ENCODE measurements at places on chromosomes 13 and 19. TPM values are rescaled to one million over a fixed set of nuclear protein-coding genes. Genes with fewer than 3 reads are reported as not detected.

Gene ASF1B
- total RNA-seq, result 0.67 TPM

Gene IQCN
- 1.1 TPM for total RNA-seq

Gene SHISA2
- total RNA-seq, result 221 TPM

Gene ZNF431
- total RNA-seq, result 19.7 TPM

Gene C19orf81
- not detected for total RNA-seq

Gene STOML3
- not detected for total RNA-seq

Gene PGLYRP1
- total RNA-seq, result not detected

Gene ZNF615
- total RNA-seq, result 21.1 TPM

Gene ZNF444
- total RNA-seq, result 34.8 TPM

Gene RDH8
- not detected for total RNA-seq

Gene USHBP1
- total RNA-seq, result not detected

Gene TGFBR3L
- 0.21 TPM for total RNA-seq

Gene APOC1
- total RNA-seq, result 52.3 TPM

- DNase-seq, result peak; percentile 38
Measured at GRCh38 chr13:114068656-114069318, 63.6 kb downstream of the RASA3 start.

DNA sequence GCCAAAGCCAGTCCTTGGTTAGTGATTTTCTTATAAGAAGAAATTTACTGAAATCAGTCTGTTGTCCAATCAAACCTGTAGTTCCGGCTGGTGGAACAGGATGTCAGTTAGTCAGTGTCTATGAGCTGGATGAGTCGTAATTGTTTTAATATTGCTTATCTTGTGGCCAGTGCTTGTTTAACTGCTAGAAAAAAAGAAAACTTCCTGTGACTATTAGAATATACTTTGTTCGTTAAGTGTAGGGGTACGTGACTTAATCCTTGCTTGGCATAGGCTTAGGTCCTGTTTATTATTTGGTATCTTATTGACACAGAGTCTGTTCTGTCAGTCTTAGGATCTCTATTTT, 1484.8 kb upstream of the MIR17HG start:
- DNase-seq, result no peak

DNA sequence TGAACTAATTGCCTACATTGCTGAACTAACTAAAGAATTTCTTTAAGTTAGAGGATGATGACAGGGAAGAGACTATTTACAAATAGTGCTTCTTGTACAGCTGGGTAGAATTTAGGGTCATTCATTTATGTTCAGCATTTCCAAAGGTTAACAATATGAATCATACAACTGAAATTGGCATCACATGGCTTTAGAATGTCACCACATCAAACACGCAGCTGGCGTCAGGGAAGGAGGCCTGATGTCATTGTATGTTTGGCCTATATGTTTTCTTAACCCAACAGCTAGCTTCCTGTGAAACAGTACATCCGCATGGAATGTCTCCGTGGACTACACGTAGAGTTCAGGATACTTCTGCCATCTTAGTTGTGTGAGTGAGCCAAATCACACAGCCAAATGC, 99.0 kb upstream of the TNFSF11 start:
- DNase-seq, result no peak

GRCh38 chr19:13441810-13442512, 64.3 kb downstream of the CACNA1A start:
- peak; percentile 46 for DNase-seq

DNA sequence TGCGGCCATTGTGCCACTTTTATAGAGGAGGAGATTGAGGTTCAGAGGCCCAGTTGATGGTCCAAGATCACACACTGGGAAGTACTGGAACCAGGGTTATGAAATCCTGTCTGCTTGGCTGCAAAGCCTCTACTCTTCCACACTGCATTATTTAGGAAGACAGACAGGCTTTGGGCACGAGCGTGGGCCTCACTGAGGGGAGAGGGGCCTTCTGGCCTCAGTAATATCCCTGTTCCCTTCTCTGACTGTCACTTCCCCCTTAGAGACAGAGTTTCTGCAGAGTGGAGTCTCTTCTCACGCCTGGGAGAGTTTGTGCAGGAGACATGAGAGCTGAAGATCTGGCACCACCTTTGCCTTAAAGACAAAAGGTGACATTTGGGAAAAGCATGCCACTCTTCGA, 49.0 kb upstream of the PNMA8B start:
- no peak for DNase-seq

DNA sequence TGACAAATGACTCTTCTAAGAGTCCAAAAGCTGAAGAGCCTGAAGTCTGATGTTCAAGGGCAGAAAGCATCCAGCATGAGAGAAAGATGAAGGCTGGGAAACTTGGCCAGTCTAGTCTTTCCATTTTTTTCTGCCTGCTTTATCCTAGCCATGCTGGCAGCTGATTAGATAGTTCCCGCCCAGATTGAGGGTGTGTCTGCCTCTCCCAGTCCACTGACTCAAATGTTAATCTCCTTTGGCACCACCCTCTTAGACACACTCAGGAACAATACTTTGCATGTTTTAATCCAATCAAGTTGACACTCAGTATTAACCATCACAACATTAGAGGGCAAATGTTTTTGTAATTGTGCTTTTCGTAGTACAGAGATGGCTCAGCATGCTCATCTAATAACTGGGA, 267.5 kb upstream of the KLHL1 start:
- no peak for DNase-seq

DNA sequence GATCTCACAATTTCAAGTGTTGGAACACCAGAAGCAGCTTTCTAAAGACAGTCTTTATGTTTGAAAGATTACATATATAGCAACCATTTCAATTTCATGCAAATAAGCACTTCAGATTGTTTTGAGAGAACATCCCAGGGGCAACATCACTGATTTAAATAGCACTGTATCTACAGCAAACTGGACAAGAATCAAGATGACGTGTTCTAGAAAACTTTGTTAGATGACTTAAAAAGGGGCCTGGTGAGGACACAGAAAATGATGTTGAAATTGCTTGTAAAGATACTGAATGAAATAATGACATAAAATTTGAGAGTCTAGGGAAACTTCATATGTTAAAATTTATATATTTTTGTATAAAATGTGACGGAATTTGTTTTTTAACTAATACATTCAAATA, 277.1 kb downstream of the KLF12 start:
- no peak for DNase-seq

- DNase-seq, result peak; percentile 65
Measured at GRCh38 chr13:48500652-48501197, 32.2 kb downstream of the RCBTB2 start.

DNA sequence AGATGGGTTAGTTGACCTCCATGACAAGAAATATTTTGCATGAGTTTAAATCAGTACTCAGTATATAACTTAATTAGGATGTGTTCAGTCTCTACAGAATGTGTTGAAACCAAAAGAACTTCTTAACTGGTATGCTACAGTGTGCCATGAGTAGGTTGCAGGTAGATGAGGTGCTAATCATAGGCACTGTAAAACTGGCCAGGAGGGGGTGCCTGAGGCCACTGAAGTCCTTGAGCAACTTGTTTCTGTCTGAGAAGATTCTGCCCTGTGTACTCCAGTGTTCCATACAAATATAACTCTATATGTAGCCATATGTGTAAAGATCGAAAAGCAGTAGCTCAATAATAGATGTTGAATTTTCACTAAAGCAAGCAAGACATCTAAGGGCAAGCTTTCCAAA, 549.2 kb upstream of the KLF12 start:
- DNase-seq, result no peak

GRCh38 chr19:1823539-1824251, 11.6 kb upstream of the ATP8B3 start:
- DNase-seq, result no peak

DNA sequence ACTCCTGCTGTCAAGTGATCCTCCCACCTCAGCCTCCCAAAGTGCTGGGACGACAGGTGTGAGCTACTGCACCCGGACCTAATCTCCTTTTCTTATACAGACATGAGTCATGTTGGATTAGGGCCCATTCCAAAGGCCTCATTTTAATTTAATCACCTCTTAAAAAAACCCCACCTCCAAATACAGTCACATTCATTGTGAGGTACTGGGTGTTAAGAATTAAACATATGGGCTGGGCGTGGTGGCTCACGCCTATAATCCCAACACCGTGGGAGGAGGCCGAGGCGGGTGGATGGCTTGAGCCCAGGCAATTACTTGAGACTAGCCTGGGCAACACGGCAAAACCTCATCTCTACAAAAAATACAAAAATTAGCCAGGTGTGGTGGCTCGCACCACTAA, 46.6 kb downstream of the PIN1 start:
- DNase-seq, result no peak

GRCh38 chr13:32175943-32176342, 139.2 kb downstream of the ZAR1L start:
- no peak for DNase-seq

- no peak for DNase-seq
Measured at GRCh38 chr13:47206111-47206510, 309.3 kb upstream of the HTR2A start.

DNA sequence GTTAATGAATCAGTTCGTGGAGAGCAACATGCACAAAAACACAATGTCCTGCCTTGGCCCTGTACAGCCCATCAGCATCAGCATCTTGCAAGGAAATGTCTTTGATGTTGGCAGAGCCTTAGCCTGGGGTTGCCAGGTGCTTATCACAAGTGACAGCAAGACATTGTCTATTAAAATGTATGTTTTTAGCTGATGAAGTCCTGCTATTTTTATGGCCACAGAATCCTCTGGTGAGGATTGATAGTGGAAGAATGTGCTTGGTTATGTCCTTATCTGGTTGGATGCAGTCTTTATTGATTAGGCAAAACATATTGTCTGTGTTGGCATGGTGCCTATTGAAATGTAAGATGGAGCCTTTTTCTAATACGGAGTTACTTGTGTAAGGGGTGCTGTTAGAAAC, 1427.0 kb upstream of the MIR17HG start:
- no peak for DNase-seq

- no peak for DNase-seq
Measured at GRCh38 chr19:36709423-36709822, 22.0 kb downstream of the ZNF567 start.

GRCh38 chr13:31073859-31074718, 87.6 kb downstream of the HSPH1 start:
- no peak for DNase-seq

DNA sequence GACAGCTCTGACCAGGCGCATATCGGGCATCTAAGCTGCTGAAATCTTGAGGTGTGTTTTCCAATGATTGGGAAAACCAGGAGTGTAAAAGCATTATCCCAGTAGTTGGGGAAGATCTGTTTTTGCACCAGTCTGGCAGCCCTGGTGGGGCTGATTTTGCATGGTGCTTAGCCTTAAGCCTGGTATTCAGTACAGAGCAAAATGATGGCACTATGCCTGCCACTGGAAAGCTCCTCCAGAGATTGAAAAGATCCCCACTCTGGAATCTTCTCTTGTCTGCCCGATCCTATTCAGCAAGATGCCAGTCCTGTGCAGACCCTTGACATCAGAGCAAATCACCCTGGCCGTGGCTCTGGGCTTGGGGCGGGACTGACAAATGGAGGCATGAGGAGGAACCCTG, 44.7 kb upstream of the SIAH3 start:
- no peak for DNase-seq

DNA sequence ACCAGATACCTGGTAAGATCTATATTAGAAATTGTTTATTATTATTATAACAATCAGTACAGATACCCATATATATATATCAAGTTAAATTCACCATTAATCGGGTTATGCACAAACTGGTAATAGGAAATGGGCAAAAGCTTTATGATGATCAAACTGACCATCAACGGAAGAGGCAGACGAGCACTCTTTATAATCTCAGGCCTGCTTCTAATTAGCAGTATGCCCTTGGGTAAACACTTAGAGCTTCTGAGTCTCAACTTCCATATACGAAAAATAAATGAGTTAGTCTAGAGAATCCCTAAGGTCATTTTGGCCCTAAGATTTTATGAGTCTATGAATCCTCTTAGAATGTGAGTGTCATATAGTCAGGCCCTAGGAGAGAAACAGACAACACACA, 710.9 kb downstream of the PCDH9 start:
- DNase-seq, result no peak

All from myocyte (in vitro differentiated cells).